ENCODE measurements at places on chromosomes 4 and X. TPM values are rescaled to one million over a fixed set of nuclear protein-coding genes. Genes with fewer than 3 reads are reported as not detected.

The MCUB gene
- 20.4 TPM for total RNA-seq

The RGN gene
- total RNA-seq, result not detected

The KLF8 gene
- total RNA-seq, result 0.02 TPM

The ABCB7 gene
- total RNA-seq, result 15.5 TPM

The NDUFB11 gene
- total RNA-seq, result 160 TPM

The IL2RG gene
- 0.15 TPM for total RNA-seq

The FAM184B gene
- 0.05 TPM for total RNA-seq

The PLRG1 gene
- total RNA-seq, result 56.1 TPM

The CLCN4 gene
- total RNA-seq, result 3.6 TPM

The FAM3A gene
- 46.5 TPM for total RNA-seq

The GAB3 gene
- 0.85 TPM for total RNA-seq

The ODAPH gene
- total RNA-seq, result not detected

The CT45A1 gene
- not detected for total RNA-seq

The MRPS18C gene
- 59.6 TPM for total RNA-seq

The SPACA5B gene
- not detected for total RNA-seq

The SUPT20HL1 gene
- total RNA-seq, result not detected
